ENCODE measurements at places on chromosomes 2 and 18.
A peak's percentile ranks its signal among the peaks of the same experiment; 100 is the strongest.

- no peak for DNase-seq
These were observed 15.3 kb upstream of the PTPN4 start for GRCh38 chr2:119744335-119744939.

DNA sequence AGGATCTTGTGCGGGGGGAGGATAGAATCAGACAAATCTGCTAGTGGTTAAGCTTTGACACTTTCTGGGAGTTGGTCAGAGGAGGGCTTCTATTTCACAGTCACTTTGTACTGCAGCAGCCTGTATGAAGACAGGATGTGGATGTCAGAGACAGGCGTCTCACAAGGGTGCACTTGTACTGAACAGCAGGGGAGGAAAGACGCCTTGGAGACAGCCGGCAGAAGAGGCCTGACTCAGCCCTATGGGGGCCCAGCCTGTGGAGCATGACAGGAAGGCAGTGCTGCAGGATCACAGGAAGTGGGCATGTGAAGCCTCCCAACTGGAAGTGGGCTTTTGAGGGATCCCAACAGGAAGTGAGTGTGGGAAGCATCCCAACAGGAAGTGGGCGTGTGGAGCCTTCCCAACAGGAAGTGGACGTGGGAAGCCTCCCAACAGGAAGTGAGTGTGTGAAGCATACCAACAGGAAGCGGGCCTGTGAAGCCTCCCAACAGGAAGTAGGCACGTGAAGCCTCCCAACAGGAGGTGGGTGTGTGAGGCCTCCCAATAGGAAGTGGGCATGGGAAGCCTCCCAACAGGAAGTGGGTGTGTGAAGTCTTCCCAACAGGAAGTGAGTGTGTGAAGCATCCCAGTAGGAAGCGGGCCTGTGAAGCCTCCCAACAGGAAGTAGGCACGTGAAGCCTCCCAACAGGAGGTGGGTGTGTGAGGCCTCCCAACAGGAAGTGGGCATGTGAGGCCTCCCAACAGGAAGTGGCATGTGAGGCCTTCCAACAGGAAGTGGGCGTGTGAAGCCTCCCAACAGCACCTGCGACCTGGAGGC lies 212.3 kb downstream of the SNTG2 start:
- DNase-seq, result no peak

DNA sequence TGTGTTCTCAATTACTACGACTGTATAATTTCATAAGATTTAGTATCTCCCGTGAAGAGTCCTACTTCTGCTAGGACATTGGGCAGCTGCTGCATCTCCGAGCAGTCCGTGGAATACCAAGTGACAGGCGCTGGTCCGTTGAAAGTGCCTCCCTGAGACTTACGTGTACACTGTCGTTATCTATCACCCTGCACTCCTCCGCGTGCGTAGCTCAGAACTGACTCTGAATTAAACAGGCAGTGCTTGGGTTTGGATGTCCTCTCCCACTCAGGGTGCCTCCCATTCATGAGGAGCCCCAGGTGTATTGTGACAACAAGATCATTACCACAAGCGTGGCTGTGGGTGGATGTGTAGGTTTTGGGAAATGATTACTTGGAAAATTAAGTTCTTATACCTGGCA lies 148.4 kb downstream of the SH3RF3 start:
- no peak for DNase-seq

DNA sequence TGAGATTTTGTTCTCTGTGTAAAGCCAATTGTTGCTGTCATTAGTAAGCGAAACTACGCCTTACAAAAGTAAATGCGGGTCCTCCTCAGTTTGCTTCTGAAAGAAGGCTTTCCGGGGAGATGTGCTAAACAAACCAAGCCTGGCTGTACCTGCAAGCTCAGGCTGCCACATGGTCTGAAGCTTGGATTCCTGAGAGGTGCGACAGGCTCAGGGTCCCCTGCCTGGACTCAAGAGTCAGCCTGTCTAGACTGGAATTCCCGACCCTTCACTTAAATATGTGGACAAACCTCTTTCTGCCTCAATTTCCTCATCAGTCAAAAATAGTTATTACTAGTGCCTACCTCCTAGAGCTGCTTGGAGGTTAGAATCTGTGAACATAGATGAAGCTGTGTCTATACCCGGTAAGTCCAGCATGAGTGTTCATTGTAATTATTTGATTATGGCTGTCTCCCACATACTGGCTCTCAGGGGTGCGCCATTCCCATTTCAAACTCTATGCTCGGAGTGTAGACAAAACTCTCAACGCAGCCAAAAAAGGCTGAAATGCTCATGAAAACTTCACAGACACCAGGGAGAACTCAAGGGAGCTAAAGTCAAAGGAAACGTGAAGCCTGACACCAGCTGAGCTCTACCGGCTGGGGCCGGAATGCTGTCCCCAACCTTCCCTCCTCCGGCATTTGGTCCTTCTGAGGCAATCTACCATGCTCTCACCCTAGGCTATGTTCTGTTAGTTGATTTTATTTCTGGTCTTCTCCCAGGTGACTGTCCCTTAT lies 31.4 kb downstream of the SOWAHC start:
- DNase-seq, result no peak

GRCh38 chr2:61327173-61327572 lies 143.7 kb downstream of the USP34 start:
- no peak for DNase-seq

DNA sequence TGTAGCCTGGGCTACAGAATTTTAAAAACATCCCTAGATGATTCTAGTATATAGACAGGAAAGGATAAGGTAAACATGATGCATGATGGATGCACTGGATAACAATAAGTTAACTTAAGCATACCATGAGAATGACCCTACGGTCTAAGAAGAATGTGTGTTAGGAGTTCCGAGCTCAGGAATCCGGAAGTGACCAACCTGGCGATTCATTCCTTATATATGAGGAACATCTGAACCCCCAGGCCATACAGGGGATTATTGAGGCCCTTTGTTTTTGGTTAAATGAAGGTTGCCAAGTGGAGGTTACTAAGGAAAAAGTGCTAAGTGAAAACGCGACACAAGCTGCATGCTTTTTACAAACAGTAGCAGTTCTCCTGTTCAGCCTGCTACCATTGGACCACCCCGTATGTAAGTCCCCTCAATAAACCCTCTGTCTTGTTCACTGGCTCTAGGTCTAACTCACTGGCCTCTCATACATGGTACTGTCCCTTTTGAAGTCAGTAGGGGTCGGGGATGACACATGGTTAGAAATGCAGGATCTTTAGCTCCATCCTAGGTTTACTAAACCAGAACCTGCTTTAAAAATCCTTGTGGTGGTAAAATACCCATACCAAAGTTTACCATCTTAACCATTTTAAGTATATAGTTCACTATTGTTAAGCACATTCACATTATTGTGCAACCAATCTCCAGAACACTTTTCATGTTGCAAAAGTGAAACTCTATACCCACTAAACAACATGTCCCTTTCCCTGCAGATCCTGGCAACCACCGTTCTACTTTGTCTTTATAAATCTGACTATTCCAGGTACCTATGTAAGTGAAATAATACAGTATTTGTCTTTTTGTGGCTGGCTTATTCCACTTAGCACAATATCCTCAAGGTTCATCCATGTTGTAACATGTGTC lies 111.0 kb upstream of the MAP4K3 start:
- DNase-seq, result no peak

- no peak for DNase-seq
These were observed 94.2 kb downstream of the SLC8A1 start for GRCh38 chr2:40357667-40358066.

DNA sequence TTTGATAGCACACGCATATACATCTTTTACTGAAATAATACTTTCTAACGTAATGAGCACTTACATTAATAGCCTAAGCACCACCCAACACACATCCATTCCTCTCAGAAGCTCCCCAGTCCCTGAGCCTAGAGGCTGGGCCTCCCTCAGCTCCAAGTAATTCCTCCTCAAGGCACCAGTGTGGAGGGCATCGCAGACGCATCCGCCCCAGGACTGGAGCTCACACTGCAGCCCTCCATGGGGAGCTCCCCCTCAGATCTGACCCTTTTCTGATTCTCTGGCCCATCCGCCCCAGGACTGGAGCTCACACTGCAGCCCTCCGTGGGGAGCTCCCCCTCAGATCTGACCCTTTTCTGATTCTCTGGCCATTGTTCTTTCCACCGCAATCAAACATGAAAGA lies 60.4 kb upstream of the SNTG2 start:
- DNase-seq, result peak; percentile 76

DNA sequence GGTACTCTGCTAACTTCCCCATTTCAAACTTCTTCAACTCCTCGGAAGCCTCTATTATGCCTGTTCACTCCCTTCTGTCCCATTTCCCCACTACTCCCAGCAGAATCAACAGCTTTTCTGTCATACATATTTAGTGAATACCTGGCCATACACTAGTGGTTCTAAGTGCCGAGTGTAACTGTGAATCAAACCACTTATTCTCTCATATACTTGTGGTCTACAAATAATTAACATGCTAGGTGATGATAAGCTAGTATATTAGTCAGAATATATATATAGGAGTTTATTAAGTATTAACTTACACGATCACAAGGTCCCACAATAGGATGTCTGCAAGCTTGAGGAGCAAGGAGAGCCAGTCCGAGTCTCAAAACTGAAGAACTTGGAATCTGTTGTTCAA lies 150.7 kb downstream of the CCDC102B start:
- no peak for DNase-seq

DNA sequence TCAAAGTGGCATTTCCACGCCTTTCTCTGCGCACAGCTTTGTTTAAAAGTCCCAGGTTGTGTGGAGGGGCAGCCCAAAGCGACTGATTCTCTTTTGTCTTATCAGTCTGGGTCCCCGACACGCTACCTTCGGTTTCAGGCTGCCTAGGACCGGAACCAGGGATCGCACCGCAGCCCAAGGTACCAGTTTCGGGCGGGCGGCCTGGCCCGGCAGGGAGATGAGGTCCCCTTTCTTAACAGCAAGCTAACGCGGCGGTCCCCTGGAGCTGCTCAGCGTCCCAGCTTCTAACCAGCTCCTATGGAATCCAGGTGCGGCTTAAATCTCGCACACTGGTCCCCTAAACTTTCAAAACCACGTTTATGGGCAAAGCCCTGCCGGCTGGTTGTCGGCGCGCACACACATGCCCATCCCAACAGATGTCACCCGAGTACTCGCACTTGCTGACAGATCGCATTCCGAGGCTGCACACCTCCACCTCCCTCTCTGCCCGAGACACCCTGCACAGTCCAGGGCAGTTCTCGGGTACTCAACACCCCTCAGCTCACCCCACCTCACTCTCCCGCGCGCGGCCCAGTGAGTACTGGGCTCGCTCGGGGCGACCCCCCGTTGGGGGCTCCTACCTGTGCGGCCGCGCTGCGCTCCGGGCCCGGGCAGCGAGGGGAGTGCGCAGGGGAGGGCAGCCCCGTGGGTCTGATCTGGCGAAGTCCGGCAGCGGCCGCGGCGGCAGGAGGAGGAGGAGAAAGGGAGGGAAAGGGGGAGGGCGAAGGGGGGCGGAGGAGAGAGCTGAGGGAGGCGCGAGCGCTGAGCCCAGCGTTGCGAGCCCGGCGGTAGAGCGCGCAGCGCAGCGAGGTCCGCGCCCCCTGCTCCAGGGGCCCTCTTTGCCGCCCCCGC lies at the start of gene EFEMP1:
Gene EFEMP1, minus strand, starts transcription at position 692 of the 891 bp plus-strand sequence. CDS start 1,342 bp downstream, outside the sequence.
- no peak for DNase-seq

DNA sequence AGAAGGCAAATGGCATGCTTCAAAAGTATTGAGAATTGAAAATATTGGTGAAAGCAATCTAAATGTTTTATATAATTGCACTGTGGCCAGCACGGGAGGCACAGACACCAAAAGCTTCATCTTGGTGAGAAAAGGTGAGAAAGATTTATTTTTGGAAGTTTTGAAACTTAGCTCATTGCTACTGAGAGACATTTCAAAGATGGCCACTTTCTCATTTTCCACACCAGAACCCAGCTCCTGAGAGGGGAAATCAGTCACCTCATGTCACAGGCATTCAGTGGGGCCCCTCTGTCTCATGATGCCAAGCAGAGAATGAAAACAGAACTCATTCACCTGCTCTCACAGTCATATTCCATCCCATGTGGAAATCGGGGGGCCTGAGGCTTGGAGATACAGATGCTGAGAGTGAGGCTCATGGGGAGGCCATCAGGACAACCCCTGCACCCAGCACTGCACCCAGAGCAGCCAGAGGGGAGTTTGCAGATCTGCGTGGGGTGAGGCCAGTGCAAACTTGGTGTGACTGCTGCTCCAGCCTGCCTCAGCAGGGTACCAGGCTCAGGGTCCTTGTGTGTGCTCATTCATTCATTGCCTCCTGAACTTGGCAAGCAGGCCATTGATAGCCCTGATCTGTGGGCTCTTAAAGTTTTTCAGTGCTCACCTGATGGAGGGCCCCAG lies 31.4 kb downstream of the IL18R1 start:
- DNase-seq, result no peak

DNA sequence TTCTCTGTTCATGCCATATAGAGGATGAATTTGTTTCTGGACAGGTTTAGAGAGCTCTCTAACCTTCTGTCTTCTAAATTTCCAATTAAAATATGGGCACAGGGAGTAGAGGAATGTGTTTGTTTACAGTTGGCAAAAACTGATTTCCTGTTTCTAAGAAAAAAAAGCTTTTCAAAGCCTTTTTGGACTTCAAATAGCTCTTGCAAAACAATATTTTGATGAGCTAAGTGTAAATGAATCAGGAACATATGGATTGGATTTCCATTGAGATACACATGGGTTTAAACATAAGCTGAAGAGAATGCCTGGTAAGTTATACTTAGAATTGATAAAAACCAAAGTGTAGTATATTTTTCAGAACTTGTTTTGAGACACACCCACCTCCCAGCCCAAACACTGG lies 677.5 kb downstream of the NYAP2 start:
- no peak for DNase-seq

GRCh38 chr2:37854676-37855282 lies 70.3 kb upstream of the RMDN2 start:
- peak; percentile 17 for DNase-seq

DNA sequence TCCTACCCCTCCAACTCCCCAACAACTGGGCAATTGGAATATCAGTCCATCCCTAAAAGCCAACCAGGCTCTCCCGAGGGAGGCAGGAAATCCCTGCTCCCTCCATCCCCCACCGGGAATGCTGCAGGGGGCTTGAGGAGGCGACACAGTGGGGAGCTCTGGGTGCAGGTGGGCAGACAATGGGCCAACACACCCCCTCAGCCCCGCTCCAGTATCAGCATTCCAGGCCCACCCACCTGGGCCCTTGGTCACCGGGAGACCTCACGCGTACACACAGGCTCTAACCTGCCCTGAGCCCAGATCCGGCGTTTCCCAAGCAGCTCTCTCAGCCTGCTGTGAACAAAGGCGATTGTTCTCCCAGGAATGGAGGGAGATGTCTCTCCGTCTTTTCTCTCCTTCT lies 37.6 kb upstream of the FZD7 start:
- no peak for DNase-seq

GRCh38 chr2:26770986-26771586 lies 7.0 kb downstream of the SLC35F6 start:
- DNase-seq, result no peak

DNA sequence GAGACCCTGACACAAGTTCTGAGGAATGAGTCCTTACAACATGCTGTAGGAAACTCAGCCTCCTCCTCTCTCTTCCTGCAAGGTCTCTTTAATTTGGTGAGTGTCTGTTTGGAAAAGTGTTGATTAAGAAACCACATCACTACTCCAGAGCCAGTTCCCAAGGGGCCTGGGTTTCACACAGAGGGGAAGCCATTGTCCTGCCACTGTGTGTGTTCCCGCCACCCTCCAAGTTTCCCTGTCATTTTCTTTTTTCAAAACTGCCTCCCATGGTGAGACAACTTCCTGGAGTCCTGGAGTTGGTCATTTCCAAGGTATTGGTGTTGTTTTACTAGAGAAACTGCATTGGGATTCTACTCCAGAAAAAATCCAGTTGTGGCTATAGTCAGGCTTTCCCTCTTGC lies 232.0 kb upstream of the PARD3B start:
- no peak for DNase-seq

- DNase-seq, result no peak
These were observed 144.9 kb downstream of the SEPTIN10 start for GRCh38 chr2:109468893-109469292.

Measured in osteocyte (in vitro differentiated cells).